ENCODE measurements at places on chromosomes 1 and 21. TPM values are rescaled to one million over a fixed set of nuclear protein-coding genes. Genes with fewer than 3 reads are reported as not detected.
A peak's percentile ranks its signal among the peaks of the same experiment; 100 is the strongest.

Gene KIAA1614
- 0.09 TPM for total RNA-seq

Gene FCRLB
- total RNA-seq = not detected

GRCh38 chr1:32144033-32144432, 35.4 kb upstream of the TXLNA start:
- H3K27me3 ChIP-seq = no peaks in the 10 kb centered on the region
- no peak overlapping the region for H3K4me3 ChIP-seq
- no peak for DNase-seq

DNA sequence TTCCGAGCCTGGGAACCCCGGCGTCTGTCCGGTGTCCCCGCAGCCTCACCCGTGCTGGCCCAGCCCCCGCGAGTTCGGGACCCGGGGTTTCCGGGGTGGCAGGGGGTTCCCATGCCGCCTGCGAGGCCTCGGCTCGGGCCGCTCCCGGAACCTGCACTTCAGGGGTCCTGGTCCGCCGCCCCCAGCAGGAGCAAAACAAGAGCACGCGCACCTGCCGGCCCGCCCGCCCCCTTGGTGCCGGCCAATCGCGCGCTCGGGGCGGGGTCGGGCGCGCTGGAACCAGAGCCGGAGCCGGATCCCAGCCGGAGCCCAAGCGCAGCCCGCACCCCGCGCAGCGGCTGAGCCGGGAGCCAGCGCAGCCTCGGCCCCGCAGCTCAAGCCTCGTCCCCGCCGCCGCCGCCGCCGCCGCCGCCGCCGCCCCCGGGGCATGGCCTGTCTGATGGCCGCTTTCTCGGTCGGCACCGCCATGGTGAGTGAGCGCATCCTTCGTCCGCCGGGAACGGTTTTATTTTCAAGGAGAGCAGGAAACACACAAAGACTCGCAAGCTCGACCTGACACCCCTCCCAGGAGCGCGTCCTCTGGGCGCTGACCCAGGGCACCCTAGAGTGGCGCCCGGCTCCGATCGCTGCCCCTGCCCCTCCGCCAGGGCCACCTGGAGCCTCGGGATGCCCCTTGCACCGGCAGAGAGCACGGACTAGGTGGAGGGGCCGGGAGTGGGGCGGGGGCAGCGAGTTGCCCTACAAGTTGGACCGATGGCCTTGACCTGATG, at the start of gene ABCG1:
Gene ABCG1, plus strand, starts transcription at position 305 of the 770 bp plus-strand sequence. Its CDS starts 123 bp downstream, at position 428.
- no peaks in the 10 kb centered on the region for H3K36me3 ChIP-seq
- H3K27ac ChIP-seq = peak within 1 kb of the TSS; percentile 86
- peak within 1 kb of the TSS; percentile 91 for H3K4me3 ChIP-seq

DNA sequence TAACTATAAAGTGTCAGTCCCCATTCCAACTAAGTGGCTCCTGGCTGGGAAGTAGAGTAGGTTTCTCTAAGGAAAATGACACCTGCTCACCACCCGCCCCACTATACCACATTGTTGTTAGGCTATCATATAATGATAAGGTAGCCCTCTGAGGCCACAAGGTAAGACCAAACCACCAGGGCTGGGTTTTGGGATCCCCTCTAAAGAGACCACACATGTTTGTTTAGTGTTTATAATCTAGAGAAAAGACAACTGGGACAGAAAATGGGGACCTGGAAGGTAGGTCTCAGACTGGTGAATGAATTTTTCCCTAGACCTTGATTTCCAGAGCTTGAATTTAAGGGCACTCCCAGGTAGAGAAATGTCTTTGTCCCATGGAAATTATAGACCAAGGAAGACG, 15.2 kb downstream of the AKIRIN1 start:
- H3K27me3 ChIP-seq = no peaks in the 10 kb centered on the region
- no peak overlapping the region for H3K27ac ChIP-seq
- DNase-seq = no peak
- peaks cover 28% of the 10 kb centered on the region for H3K4me1 ChIP-seq

DNA sequence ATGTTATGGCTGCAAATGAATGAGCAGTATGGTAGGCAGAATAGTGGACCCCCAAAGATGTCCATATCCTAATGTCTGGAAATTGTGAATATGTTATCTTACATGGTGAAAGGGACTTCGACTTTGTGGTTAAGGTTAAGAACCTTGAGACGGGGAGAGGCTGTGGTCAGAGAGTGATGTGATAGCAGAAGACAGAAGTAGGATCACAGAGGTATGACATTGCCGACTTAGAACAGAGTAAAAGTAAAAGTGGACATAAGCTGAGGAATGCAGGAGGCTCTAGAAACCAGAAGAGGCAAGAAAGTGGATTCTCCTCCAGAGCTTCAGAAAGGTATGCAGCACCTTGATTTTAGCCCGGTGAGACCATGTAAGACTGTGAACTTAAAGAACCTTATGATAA, 74.6 kb downstream of the CTH start:
- H3K36me3 ChIP-seq = no peaks in the 10 kb centered on the region
- peaks cover 2% of the 10 kb centered on the region for H3K27me3 ChIP-seq

All from activated T-helper 2 cell treated with anti-CD3 and anti-CD28 coated beads, Interferon-gamma antibody, Interleukin-2, Interleukin-4, amounts not matched to agents 10 μg/mL and 5 μg/mL and 100 μg/mL, durations not matched to agents 14 hours and 24 hours and 36 hours (primary cell).